Spinal cord (tissue), 10 donors: ENCODE measurements at places on chromosomes 4 and X. TPM values are rescaled to one million over a fixed set of nuclear protein-coding genes. Genes with fewer than 3 reads are reported as not detected.

GLUD2 gene
- polyA plus RNA-seq: 15.7 TPM

STARD8 gene
- 9.1 TPM for polyA plus RNA-seq

DNA sequence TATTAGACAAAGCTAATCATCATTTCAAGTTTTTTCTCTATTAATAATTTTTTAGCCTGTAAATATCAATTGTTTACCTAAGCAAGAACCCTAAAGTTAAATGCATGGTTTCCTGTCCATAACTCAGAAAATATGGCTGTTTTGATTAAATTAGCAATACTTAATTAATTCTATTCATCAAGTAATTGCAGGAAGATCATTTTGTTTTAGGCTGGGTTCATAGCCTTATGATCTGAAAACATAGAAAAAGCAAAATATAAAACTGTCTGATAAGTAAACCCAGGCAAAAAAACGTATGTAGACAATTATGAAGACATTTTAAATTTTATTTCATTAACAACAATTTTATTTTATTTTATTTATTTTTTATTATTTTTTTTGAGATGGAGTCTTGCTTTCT is 219.1 kb downstream of the EVC2 start:
- no peak for DNase-seq

DNA sequence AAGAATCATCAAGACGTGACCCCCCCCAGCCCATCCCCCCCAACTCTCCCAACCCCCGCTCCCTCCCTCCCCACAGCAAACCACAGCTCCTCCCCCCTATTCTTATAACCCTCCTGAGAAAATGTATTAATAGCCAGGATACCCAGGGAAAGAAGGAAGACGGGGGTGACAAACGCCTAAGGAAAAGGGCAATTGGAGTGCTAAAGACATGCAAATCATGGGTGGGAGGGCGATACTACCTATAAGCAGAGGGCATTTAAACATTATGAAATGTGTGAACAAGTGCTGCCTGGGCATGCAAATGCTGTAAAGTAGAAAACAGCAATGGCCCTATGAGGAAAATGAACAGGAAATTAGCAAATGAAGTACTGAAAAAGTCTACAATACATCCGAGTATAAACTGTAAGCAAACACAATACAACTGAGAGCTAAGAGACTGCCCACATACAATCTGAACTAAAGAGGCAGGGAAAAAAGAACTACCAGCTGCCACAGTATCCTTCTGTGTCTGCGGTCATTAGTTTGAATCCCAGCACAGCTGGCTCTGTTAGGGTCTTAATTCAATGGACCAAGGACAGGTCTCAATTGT is 2.4 kb downstream of the CXXC4 start:
- DNase-seq: no peak

- DNase-seq: no peak
These were observed 26.2 kb upstream of the SLC25A6 start for GRCh38 chrX:1417921-1418771.
